ENCODE measurements at places on chromosomes 2 and 18.

GRCh38 chr2:217168496-217168895, 308.6 kb upstream of the TNP1 start:
- no peak for DNase-seq

GRCh38 chr2:5540856-5541255, 151.3 kb upstream of the SOX11 start:
- DNase-seq, result no peak

- no peak for DNase-seq
Measured at GRCh38 chr18:9653390-9653789, 39.0 kb upstream of the PPP4R1 start.

GRCh38 chr2:1788478-1788959, 44.2 kb upstream of the PXDN start:
- DNase-seq, result no peak

GRCh38 chr18:48961547-48961946, 10.8 kb upstream of the SMAD7 start:
- DNase-seq, result no peak
